Esophagus mucosa (tissue), 1 donor: ENCODE measurements at places on chromosomes 7 and 10. TPM values are rescaled to one million over a fixed set of nuclear protein-coding genes. Genes with fewer than 3 reads are reported as not detected.

GPR22 gene
- not detected for total RNA-seq

ARHGAP12 gene
- total RNA-seq = 11.2 TPM

DNAJC1 gene
- total RNA-seq = 13.6 TPM

TPK1 gene
- total RNA-seq = 2.0 TPM

ANKRD1 gene
- 0.24 TPM for total RNA-seq

SVOPL gene
- total RNA-seq = not detected

PRRT4 gene
- total RNA-seq = 1.3 TPM

TMEM196 gene
- not detected for total RNA-seq

SPDYE9 gene
- total RNA-seq = not detected

SFTPD gene
- 2.0 TPM for total RNA-seq

PNLIPRP3 gene
- 1.2 TPM for total RNA-seq

SSBP1 gene
- total RNA-seq = 105 TPM

CYP2C9 gene
- total RNA-seq = 1.1 TPM

GDF2 gene
- not detected for total RNA-seq

EVX1 gene
- total RNA-seq = not detected

FBXO24 gene
- total RNA-seq = 0.32 TPM

UTF1 gene
- not detected for total RNA-seq

CCDC3 gene
- 4.3 TPM for total RNA-seq

ZNF365 gene
- 5.2 TPM for total RNA-seq

WEE2 gene
- total RNA-seq = not detected

SPDYE2 gene
- not detected for total RNA-seq

PVRIG gene
- total RNA-seq = 0.36 TPM
